ENCODE measurements at places on chromosomes 4 and X.

GRCh38 chrX:153866302-153867019 is 19.5 kb downstream of the L1CAM start:
- no peak for DNase-seq

- no peak for DNase-seq
Measured at GRCh38 chr4:163868445-163868844, 374.0 kb downstream of the TMA16 start.

DNA sequence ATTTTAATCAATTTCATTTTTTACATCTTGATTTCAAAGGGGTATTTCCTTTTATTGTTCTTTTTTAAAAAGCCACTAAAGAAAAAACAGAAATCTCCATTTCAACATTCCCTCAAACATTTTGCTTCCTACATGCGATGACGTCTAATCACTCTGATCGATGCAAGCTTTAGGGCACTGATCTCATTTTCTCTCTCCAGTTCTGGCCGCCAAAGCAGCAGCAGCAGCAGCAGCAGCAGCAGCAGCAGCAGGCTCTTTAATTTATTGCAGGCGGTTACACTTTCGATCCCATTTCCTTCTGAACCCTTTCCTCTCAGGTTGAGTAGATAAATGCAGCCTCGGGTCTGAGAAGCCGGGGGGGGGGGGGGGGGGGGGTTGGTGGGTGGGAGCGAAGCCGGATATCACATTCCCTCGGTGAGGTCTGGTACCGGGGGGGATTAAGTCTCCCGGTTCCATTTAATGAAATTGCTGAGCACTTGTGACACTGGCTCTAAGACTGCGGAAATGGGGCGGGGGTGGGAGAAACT is 3.4 kb upstream of the PCDH7 start:
- DNase-seq = no peak

- no peak for DNase-seq
Measured at GRCh38 chr4:121658125-121658524, 38.7 kb downstream of the ANXA5 start.

DNA sequence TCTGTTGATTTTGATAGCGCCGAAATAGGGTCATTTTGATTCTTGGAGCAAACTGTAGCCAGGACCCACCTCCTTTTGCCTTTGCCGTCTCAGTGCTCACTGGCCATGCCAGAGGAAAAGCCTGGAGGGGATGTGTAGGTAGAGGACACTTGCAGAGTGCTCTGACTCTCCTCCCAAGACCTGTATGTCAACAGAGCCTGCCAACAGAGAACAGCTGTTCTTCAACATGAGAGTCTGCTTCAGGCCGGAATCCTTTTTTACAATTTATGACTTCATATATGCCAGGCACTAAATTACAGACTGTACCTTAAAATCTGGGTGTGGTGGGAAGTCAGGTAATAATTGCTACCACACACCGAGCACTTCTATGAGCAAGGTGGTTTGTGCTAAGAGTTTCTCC is 94.2 kb downstream of the KDR start:
- DNase-seq = no peak

DNA sequence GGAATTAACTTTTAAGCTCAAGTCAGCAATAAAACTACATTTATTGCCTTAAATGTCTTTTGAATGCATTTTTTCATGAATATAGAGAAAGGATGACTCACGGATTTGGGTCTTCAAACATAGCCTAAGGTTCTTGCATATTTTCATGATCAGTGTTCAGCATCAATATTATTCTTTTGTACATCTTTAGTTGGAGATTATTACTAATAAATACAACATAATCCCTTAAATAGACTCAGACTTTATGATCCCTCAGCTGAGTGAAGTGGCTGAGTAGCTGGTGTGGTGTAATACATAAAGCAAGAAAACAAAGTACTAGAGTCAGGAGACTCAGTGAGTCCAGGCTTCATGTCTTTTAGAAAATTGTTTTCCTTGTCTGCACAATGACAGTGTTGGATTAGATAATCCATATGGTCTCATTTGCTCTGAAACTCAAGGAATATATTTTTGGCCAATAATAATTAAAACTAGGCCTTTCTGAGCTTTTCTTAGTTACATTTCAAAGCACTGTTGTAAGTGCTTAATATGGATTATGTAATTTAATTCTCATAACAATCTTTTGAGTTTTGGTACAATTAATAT is 78.3 kb upstream of the UNC5C start:
- no peak for DNase-seq

- DNase-seq = no peak
Measured at GRCh38 chr4:177093964-177094363, 215.7 kb upstream of the NEIL3 start.

GRCh38 chr4:126955292-126956183 is 677.2 kb upstream of the INTU start:
- DNase-seq = no peak

GRCh38 chrX:46551494-46552128 is 6.4 kb upstream of the ZNF674 start:
- DNase-seq = no peak

GRCh38 chr4:74320559-74321118 is 12.4 kb downstream of the EPGN start:
- DNase-seq = peak; percentile 48

DNA sequence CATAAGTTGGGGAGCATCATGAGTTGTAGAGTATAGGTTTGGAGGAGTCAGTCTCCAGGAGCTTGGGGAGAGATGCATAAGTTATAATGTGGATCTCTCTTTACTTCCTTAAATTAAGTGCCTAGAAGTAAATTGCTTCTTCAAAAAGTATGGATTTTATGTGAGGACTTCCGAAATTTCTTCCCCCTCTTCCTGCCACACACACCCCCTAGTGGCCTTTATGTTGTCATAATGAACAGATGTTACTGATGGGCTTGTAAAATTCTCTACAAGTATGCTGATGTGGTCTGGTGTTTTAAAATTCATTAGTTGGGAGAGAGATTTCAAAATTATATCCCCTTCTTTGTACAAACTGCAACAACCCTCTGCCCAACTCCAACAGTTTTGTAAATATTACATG is 2.3 kb upstream of the METTL14 start:
- DNase-seq = no peak

DNA sequence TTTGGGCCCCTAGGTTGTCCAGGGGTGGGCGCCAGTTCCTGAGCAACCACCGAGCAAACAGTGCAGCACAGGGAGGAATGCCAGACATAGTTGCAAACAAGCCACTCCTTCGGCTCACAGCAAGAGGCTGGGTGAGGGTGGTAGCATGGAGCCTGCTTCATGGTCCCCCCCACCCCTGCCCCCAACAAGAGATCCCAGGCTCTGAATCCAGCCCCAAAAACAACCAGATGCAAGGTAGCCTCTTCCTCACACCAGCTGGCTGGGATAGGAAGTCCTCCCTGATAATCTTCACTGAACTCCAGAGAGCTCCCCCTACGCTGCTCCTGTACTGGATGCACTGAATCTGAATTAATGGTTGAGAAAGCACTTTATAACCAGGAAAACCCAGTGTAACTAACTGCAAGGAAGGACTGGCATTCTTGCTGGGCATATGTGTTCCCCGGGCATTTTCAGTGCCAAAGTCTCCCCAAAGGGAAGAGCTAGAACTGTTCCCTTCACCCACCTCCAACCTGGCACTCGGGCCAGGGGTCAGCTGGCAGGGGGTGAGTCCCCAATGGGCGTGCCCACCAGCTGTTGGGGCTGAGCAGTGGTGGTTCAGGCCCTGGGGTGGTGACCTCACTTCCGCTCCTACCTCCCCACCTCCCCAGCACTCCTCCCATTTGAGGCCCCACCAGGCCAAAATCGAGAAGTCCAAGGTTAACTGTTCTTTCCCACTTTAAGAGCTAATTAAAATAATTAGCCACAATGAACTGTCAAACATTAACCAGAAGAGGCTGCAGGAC is 1.5 kb downstream of the ELF4 start:
- no peak for DNase-seq

- no peak for DNase-seq
Measured at GRCh38 chr4:99504804-99505502, 5.9 kb upstream of the C4orf17 start.

- DNase-seq = no peak
Measured at GRCh38 chr4:36269101-36269500, 12.3 kb upstream of the DTHD1 start.

DNA sequence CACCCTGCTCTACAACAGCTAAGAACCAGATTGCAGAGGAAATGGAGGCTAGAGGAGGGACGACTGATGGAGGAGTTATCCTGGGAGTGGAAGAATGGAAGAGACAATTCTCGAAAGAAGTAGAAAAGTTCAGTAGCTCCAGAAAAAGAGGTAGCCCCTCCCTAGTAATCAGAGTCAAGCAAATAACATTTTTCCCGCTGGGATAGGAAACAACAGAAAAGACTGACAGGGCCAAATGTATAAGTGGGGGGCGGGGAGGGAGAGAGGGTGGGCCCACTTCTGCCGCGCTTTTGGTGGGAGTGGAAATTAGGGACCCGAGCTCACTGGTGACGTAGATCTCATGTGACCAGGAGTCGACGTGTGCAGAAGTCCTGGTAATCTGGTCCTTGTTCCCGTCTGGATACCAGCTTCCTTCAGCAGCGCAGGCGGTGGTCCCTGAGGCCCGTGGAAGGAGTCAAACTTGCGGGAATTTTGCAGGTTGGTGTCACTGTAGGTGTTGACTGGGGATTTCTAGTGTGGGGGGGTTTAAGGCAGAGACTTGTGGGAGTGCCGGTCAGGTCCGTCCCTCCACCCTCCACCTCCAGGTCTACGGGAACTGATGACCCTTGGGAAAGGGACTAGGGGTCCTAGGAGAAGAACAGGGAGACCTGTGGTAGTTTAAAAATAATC is at the start of gene TCEAL9:
Gene TCEAL9, plus strand, starts transcription at position 377 of the 669 bp plus-strand sequence. CDS start 1,179 bp downstream, outside the sequence.
- DNase-seq = peak; percentile 57

- DNase-seq = no peak
Measured at GRCh38 chr4:38334791-38335190, 329.2 kb upstream of the KLF3 start.

DNA sequence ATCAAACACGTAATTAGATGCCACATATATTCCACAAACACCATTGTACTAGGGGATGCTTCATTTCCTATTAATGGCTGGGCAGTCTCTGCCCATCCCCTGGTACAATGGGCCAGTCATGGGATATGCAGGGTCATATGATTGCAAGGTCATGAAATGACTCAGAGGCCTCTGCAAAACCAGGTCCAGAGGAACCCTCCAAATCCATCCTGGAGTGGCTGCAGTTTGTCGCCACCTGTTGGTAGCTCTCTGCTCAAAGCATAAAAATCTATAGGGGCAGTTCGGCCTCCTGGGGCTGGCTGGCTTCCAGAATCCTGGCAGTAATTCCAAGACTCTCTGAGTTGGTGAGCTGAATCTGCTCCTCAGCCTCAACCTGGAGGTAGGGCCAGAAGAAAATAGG is 22.9 kb upstream of the PUDP start:
- no peak for DNase-seq

GRCh38 chr4:126794363-126794762 is 838.4 kb upstream of the INTU start:
- DNase-seq = no peak

GRCh38 chr4:153530284-153530999 is 64.3 kb downstream of the TMEM131L start:
- DNase-seq = no peak

GRCh38 chrX:139828033-139828432 is 104.8 kb downstream of the ATP11C start:
- DNase-seq = no peak

DNA sequence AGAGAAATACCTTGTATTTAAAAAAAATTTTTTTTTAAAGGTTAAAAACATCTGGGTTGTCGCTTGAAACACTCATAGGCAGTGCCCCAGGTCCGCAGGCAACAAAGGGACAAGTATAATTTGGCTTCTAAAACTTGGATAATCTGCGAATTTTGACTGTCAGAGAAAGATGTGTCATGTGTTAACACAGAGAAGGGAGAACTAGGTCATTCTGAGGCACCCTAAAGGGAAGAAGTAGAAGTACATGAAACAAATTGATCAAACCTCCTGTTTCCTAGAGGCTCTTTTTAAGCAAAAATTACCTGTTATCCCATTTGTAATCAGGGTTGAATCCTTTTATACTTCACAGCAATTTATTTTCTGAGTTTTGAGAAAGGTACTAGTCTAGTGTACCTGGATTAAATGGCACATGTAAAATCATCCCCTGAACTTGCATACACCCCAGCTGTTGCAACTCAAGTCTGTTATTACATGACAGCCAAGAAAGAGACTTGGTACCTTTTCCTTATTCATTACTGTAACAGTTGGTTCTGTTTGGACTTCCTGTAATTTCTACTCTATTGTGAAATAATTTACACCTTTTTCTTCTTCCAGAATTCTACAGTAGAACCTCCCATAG is 1.7 kb downstream of the SRD5A3 start:
- DNase-seq = no peak

DNA sequence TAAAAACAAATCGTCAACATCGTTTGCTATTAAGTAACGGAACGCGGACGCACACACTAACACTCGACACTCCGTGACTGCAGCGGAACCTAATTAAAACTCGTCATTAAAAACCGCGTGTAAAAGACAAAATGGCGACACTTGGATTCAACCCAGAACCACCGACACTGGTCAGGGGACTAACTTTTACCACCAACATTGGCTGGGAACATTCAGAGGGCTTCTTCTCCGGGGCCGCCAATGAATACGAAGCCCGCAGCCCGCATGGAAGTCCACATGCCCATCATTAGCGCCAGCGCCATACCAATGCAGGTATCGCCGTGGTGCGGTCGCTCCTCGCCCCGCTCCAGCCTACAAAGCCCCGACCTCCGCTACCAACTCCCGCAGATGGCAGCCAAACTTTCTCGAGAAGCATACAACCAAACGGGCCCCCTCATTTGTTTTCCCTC is 498 bp downstream of the RBMX start:
- DNase-seq = no peak

- DNase-seq = no peak
Measured at GRCh38 chr4:41839916-41840854, 91.7 kb upstream of the PHOX2B start.

- DNase-seq = no peak
Measured at GRCh38 chr4:121380776-121381462, at the start of gene QRFPR. QRFPR (minus strand) TSS chr4:121381018; CDS start chr4:121380647, 371 bp downstream.

DNA sequence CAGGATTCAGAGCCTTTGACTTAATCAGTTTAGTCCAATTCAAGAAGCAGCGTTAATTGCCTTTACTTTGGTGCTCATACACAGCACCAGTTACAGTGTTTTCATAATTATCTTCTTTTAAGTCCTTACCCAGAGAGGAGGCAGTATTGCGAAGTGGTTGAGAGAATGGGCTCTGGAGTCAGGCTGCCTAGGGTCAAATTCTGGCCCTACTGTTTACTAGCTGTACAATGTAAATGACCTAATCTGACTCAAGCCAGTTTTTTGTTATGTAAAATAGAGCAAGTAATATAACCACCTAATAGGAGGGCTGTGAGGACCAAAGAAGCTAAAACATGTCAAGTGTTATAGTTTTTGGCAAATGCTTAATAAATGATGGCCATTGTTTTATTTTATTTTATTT is 27.6 kb downstream of the WDR44 start:
- DNase-seq = no peak

GRCh38 chr4:100983426-100983825 is 363.9 kb downstream of the PPP3CA start:
- DNase-seq = no peak

DNA sequence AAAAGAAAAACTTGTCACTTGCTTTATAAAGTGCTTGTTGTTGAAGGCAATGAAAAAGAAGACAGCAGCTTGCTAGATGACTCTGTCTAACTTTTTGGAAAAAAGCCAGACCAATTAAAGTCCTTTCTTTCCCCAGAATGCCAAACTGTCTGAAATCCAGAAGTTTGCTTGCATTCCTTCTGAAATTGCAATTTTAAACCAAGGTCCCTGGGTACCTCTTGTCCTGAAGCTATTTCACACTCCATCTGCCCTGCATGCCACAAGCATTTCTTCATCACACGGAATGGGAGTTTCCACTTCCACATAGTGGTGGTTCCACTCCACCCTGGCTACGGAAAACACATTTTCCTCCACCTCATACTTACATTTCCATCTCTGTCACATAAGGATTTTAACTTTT is 101.0 kb downstream of the PAPSS1 start:
- DNase-seq = peak; percentile 62

Measured in astrocyte of the cerebellum (primary cell).